Inflammatory macrophage treated with lipopolysaccharide for 1 hour (primary cell): ENCODE measurements at places on chromosomes 12 and 14.

DNA sequence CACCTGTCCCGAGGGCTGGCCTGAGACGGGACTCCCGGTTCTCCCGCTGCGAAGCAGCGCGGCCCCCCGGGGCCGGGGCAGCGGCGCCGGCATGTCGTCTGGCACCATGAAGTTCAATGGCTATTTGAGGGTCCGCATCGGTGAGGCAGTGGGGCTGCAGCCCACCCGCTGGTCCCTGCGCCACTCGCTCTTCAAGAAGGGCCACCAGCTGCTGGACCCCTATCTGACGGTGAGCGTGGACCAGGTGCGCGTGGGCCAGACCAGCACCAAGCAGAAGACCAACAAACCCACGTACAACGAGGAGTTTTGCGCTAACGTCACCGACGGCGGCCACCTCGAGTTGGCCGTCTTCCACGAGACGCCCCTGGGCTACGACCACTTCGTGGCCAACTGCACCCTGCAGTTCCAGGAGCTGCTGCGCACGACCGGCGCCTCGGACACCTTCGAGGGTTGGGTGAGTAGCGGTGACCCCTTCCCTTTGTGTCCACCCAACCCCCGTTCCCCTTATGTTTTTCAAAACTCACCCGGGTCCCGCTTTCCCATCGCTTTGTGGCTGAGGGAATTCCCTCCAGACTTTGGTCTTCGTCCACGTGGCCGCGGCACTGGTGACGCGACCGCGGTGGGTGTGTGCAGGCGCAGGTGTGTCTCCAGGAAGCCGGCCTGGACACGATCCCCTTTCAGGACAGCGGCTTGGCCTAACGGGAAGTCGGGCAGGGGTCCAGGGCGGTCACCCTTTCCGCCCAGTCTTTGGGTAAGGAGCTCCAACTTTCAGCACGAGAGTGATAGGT, 826 bp downstream of the PRKCH start:
- no peak for DNase-seq

- no peak for DNase-seq
Observed at GRCh38 chr12:70486588-70486987, 120.5 kb downstream of the KCNMB4 start.

DNA sequence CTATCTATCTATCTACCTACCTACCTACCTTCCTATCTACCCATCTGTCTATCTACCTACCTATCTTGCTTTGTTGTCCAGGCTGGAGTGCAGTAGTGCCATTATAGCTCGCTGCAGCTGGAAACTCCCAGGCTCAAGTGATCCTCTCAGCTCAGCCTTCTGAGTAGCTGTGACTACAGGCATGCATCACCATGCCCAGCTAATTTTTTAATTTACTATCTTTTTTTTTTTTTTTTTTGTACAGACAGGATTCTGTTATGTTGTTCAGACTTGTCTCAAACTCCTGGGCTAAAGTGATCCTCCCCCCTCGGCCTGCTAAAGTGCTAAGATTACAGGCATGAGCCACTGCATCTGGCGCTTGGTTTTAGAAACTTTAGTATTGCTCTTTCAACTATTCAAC, 762.4 kb downstream of the SLC6A15 start:
- no peak for DNase-seq

DNA sequence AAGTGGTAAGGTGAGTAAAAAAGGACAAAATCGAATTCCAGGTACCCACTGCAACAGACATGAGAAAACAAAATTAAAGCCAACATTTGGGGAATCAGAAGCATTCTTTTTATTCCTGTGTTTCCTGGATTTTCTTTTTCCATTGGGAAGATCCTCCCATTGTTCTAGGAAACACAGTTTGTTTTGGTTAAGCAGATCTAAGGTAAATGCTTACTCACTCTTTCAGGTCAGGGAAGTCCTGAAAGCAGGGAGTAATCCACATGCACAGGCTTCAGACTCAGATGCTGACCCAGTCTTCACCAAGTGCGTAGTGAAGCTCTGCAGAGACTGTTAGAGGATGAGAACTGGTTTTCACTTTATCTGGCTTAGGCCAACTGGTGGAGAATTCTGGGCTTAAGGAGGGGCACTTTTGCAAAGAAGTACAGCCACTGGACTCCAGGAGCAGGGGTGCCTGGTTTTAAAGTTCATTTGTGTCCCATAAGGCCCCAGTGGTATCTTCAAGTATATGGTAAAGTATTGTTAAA, 57.7 kb downstream of the RPAP3 start:
- no peak for DNase-seq

GRCh38 chr12:56836317-56836716, 73.2 kb downstream of the HSD17B6 start:
- DNase-seq: no peak

- no peak for DNase-seq
Observed at GRCh38 chr12:109738878-109739665, 25.4 kb downstream of the FAM222A start.

GRCh38 chr14:74763803-74764531, 851 bp downstream of the YLPM1 start:
- DNase-seq: no peak

GRCh38 chr12:47970843-47971242, 7.4 kb downstream of the TMEM106C start:
- no peak for DNase-seq

DNA sequence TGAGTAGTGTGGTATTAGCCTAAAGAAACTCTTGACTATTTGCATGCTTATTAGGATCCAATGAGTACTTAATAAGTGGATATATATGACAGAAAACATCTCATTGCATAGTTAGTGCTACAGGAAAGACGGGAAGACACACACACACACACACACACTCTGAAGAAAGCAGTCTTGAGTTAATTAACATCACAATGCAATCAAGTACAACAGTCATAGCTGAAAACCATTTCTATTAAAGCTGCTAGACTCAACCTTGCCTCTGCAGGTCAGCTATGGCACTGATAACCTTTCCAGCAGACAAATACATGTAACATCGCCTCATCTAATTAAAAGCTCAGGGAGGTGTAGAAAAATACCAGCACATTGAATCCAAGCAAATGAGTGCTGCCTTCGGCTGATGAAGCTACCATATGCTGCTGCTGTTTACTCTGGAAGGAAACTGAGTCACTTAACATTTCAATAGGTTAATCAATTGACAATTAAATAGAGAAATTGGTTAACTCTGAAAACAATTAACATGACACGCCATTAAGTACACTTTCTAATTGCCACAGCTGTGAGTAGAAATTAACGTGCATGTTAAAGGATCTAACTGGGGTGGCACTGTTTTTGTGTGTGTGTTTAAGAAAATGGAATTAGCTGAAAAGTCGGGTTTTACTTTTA, 93.2 kb upstream of the OTX2 start:
- no peak for DNase-seq

GRCh38 chr14:20489093-20489994, 16.0 kb upstream of the RNASE10 start:
- DNase-seq: peak; percentile 34

GRCh38 chr14:82626156-82627066, 1092.8 kb upstream of the SEL1L start:
- DNase-seq: no peak

- DNase-seq: no peak
Observed at GRCh38 chr12:128468926-128469325, 202.0 kb downstream of the TMEM132C start.

- peak; percentile 28 for DNase-seq
Observed at GRCh38 chr12:14723763-14724162, 27.4 kb upstream of the GUCY2C start.

DNA sequence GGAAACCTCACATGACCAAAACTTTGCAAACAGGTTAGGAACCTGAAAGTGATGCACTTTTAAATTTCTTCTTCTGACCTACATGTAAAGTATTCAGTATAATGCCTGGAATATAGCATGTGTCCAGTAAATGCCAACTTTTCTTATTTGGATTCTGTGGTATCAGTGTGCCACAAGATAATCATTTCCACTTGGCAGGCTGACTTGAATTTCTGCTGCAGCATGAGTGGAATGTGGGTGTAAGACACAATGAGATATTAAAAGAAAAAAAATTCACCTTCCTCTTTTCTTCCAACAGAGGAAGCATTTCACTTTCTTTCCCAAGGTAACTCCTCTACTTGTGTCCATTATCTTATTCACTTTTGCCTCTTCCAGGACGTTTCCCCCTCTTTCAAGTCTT, 141.9 kb upstream of the PRKD1 start:
- no peak for DNase-seq

DNA sequence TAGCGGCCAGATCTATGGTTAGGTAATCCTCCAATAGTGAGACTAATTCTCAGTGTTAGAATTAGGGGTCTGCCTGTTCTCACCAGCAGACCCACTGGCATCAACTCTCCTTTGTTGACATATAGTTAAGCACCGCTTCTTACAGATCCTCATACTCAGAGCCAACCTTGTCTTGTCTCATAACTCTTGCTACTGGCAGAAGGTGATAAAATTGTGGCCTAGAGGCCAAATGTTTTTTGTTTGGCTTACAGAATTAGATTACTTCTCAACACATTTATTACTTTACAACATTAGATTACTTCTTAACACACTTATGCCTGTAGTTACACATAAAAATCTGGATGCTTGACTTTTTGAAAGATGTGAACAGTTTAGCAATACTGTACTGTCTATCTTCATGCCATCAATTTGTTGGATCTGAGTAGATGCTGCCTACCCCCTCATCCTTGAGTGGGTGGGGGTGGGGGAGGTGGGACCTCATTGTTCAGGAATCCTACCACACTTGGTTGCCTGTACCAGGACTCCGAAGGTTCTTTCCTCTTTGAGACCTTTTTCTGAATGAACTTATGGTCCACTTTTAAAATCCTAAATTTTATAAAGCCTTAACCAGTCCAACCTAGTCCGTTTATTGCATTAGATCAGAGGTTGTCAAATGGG, 7.0 kb downstream of the MTHFD1 start:
- DNase-seq: no peak

DNA sequence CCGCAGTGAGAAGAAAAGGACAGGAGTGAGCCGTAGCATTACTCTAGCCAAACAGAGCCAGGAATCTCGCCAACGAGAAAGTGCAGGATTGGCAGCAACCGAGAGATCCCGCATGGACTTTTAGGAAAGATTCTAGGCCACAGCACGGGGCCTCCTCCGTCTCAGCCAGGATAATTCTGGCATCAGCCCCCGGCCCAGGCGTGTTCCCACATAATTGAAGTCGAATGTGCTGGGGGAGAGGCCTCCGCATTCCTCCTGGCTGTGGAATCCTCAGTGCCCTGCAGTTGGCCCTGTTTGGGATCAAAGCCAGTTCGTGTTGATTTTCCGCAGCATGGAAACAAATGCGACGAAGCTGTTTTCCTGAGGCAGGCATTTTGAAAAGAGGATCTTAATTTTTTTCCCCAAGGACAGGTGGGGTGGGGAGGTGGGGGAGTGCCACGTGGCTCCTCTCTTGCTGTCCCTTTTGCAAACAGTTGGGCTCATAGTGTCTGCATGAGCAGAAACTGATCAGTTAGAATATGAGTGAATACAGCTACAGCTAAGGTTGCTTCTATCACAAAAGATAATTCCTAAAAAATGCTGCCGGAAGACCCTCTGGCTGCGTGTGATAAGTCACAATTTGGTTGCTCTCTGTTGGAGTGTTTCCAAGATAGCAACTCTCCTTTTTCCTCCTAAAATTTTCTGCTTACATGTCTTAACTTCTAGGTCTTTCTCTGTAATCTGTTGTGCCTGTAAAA, 37.3 kb upstream of the ATXN2 start:
- no peak for DNase-seq

GRCh38 chr12:563787-564298, 99.4 kb downstream of the NINJ2 start:
- no peak for DNase-seq

DNA sequence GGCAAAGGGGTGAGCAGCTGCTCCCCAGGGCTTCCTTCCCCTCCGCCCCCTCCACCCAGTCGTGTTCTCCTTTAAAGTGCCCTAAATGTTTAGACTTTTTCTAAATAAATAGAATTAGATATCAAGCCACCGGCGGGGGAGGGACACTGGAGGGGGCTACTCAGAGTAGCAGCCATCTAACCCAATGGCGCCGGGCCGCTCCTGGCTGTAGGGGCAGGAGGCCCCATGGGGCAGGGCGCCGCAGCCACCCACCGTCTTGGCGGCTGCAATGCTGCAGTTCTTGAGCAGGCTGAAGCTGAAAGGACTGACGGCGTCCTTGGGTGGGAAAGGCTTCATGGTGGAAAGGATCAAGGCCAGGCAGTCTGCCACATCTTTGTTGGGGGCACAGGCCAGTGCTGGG, 13.1 kb downstream of the SLC39A5 start:
- DNase-seq: no peak

GRCh38 chr14:102746634-102747438, 30.4 kb upstream of the TRAF3 start:
- DNase-seq: no peak

GRCh38 chr14:63986789-63987533, 134.2 kb downstream of the SYNE2 start:
- no peak for DNase-seq

- peak; percentile 68 for DNase-seq
Observed at GRCh38 chr14:33839193-33840076, 111.4 kb downstream of the EGLN3 start.

DNA sequence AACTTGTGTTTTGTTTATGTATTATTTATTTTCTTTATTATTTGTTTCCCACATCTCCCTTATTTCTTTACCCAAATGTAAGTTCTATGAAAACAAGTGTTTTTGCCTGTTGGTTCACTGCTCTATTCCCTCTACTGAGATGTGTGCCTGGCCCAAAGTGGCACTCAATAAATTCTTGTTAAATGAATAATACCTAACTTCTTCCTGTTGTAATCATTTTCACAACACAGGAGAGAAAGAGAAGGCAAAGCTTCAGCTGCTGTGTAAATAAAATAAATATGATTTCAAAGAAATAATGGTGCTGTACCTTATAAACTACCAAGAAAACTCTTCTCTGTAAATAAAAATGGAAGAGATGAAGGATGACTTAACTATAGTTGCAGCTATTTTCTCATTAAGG, 116.2 kb downstream of the TRHDE start:
- no peak for DNase-seq

- no peak for DNase-seq
Observed at GRCh38 chr12:78863482-78864402, 832 bp upstream of the SYT1 start.

GRCh38 chr12:117045160-117046010, 53.8 kb downstream of the TESC start:
- peak; percentile 53 for DNase-seq

GRCh38 chr14:38989922-38990546, 113.0 kb downstream of the SEC23A start:
- peak; percentile 18 for DNase-seq

- no peak for DNase-seq
Observed at GRCh38 chr12:21379218-21379617, 6.5 kb downstream of the IAPP start.

DNA sequence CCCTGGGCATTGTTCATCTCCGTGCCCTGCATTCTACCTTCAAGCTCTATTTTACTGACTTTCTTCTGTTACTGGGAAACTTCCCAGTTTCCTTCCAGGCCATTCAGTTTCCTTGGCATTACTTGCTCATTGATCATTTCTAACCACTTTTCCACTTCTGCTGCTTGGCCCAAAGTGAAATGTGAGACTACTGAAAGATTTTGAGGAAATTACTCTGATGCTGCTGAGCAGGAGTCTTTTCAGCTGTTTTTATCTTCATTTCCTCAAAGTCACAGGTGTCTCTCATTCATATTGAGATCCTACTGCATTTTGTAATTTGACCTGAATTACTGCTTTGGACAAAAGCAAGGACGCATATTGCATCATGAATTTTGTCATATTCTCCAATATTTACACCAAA, 26.4 kb upstream of the DBX2 start:
- DNase-seq: no peak

- no peak for DNase-seq
Observed at GRCh38 chr12:53454707-53455106, 2.8 kb downstream of the PCBP2 start.
